HS-5 (cell line): ENCODE measurements at places on chromosomes 1 and 21.

- no peak for DNase-seq
These were observed 149.5 kb downstream of the NOS1AP start for GRCh38 chr1:162218975-162219374.

DNA sequence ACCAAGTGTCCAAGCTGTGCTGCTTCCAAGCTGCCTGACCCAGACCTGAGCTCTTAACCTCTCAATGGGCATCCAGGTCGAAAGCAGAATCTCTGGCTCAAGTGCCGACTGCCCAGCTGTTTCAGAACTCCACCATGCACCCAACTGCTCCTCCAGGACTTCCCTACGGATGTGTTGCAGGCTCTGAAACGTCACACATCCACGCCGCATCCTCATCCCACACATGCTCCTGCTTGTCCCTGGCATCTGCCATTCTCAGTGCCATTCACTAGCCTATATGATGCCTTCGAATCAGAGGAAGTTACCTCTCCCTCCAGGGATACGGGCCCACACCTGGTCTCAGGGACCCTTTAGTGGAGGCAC is 11.2 kb downstream of the PDZK1IP1 start:
- DNase-seq = no peak

DNA sequence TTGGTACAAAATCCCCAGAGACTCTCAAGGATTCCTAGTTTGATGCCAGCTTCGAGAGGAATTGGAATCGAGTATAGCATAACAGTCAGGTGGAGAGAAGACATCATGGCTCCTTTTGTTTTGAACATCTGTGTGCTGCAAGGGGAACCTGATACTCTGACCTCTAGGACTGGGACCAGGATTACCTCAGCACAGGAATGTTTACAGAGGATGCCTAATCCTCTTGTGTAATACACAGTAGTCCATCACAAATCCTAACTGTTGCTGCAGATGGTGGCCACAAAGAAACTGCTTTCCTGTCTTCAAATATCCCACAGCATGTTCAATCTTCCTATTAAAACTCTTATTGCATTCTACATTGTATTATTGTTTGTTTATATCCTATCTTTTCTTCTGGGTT is 111.8 kb upstream of the PRMT6 start:
- DNase-seq = peak; percentile 34

- DNase-seq = no peak
These were observed 5.7 kb downstream of the QSOX1 start for GRCh38 chr1:180160357-180160756.

GRCh38 chr1:175373786-175374623 is 181.4 kb upstream of the KIAA0040 start:
- DNase-seq = no peak

DNA sequence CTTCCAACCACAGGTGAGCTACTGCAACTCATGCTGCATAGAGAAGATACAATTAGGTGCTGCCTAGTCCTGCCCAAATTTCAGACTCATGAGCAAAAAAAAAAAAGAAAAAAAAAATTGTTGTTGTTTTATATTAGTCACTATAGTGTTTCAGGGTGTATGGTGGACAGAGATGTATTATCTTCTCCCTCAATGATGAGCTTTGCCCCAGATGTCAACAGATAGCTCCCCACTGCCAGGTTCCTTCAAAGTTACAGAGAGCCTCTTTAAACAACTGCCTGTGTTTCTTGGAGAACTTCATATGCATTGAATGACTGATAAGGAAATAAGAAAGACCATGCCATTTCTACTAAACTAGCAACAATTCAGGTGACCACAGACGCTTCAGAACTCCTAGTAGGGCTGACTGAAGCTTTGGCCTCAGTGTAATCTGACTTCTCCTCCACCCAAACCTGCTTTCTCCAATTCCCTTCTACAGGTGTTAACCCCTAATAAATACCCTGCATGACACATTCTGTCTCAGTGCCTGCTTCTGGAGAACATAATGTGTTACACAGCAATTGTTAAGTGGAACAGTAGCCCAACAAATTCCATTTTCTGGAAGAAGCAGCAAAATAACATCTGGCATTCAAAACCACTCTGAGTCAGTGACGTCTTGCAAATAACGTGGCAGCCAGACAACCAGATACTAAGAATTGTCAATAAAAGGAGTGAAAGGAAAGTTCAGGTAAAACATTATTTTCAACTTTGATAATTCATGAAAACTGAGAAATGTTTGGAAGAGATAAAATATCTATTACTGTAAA is 147.7 kb downstream of the CDC42BPA start:
- DNase-seq = peak; percentile 50

GRCh38 chr1:184021728-184022127 is 15.8 kb downstream of the COLGALT2 start:
- DNase-seq = no peak

DNA sequence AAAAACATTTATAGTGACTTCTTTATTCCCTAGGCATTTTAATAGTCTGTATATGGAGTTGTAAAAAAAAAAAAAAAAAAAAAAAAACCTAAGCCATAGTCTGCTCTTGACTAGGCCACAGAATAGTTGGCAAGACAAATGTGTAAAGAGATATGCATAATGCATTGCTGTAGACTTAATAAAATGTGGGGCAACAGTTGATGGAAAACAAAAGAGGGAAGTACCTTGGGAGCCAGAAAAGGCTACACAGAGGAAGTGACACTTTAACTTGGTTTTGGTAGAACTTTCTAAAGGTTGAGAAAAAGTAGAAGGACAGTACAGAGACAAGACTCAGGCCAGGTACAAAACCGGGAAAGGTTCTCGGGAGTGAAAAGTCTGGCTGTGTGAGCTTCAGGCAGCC is 802.9 kb upstream of the ADAMTS5 start:
- no peak for DNase-seq

- no peak for DNase-seq
These were observed 304.1 kb downstream of the LMX1A start for GRCh38 chr1:165052431-165052830.

GRCh38 chr1:23446661-23447310 is 22.2 kb upstream of the TCEA3 start:
- no peak for DNase-seq

- DNase-seq = no peak
These were observed 21.8 kb upstream of the PLEKHO1 start for GRCh38 chr1:150127868-150128267.

GRCh38 chr1:211485480-211485857 is 6.5 kb downstream of the RD3 start:
- DNase-seq = no peak

GRCh38 chr1:97905141-97905940 is 15.5 kb downstream of the DPYD start:
- DNase-seq = no peak

DNA sequence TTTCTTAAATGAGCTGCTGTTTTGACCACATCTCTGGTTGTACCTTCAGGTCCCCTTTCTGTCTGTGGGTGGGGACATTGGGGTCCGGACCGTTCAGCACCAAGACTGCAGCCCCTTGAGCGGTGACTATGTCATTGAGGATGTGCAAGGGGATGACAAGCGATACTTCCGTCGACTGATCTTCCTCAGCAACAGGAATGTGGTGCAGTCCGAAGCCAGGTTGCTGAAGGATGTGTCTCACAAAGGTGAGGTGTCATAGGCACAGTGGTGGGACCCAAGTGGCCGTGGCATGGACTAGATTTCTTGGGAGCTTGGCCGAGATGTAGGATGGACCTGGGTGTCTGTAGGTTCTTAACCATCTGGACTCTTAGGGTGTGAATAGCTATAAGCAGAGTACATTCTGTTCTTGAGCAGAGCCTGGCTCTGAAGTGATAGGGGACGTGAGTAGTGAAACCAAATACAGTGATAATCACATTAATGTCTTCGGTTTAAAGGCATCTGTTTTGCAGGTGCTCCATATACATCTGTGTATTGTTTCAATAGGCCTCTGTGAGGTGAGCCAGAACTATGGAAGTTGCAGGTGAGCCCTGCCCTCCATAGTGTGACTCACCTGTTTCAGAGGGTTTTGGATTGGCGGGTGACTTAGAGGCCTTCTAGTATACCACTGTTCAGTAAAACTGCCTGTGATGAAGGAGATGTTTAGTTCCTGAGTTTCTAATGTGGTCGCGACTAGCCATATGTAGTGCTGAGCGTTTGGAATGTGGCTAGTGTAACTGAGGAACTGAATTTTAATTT is 6.4 kb downstream of the METTL13 start:
- no peak for DNase-seq

- peak; percentile 73 for DNase-seq
These were observed 448 bp upstream of the ASAP3 start for GRCh38 chr1:23484253-23485001.

GRCh38 chr21:30194701-30195299 is 21.1 kb downstream of the CLDN8 start:
- peak; percentile 15 for DNase-seq

DNA sequence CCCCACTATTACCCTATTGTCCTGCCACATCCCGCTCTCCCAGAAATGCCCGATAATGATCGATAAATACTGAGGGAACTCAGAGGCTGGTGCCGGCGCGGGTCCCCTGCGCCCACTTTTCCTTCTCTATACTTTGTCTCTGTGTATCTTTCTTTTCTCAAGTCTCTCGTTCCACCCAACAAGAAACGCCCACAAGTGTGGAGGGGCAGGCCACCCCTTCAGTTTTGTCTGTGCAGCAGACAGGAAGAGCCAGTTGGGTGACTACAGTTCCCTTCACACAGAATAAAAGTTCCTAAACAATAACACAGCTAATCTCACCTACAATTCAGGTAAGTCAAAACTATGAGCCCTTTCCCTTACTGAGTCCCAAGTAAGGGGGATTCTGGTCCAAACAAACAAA is 423.7 kb downstream of the SMYD3 start:
- DNase-seq = no peak

- DNase-seq = no peak
These were observed 10.0 kb downstream of the MAP3K21 start for GRCh38 chr1:233337505-233337904.

GRCh38 chr1:160607672-160608032 is 28.4 kb upstream of the CD84 start:
- DNase-seq = no peak

DNA sequence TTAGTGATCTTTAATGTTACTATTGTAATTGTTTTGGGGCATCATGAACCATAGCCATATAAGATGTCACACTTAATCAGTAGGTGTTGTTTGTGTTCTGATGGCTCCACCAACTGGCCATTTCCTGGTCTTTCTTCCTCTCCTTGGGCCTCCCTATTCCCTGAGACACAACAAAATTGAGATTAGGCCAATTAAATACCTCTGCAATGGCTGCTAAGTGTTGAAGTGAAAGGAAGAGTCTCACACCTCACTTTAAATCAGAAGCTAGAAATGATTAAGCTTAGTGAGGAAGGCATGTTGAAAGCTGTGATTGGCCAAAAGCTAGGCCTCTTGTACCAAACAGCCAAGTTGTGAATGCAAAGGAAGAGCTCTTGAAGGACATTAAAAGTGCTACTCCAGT is 30.7 kb downstream of the PPP2R5A start:
- DNase-seq = no peak

DNA sequence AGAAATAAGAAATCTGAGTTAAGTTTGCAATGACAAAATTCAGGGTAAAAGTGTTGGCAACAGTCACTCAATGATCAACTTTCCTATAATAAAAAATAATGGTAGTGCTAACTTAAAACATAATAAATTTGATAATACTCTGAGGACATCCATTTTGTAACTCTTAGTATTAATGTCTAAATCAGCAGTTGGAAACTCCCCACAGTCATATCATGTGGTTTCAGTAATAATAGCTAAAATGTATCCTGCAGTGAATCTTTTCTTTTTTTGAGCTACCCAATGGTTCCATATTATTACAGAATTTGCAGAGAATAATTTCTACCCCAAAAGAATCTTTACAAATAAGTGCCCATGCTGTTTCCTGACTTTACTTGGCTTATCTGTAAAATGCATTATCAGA is 286.7 kb downstream of the PTPRC start:
- no peak for DNase-seq

- no peak for DNase-seq
These were observed 67.6 kb upstream of the C8B start for GRCh38 chr1:57033222-57034001.

GRCh38 chr1:165565751-165566490 is 22.1 kb downstream of the LRRC52 start:
- DNase-seq = no peak

GRCh38 chr1:221768444-221769066 is 26.7 kb upstream of the DUSP10 start:
- DNase-seq = no peak

DNA sequence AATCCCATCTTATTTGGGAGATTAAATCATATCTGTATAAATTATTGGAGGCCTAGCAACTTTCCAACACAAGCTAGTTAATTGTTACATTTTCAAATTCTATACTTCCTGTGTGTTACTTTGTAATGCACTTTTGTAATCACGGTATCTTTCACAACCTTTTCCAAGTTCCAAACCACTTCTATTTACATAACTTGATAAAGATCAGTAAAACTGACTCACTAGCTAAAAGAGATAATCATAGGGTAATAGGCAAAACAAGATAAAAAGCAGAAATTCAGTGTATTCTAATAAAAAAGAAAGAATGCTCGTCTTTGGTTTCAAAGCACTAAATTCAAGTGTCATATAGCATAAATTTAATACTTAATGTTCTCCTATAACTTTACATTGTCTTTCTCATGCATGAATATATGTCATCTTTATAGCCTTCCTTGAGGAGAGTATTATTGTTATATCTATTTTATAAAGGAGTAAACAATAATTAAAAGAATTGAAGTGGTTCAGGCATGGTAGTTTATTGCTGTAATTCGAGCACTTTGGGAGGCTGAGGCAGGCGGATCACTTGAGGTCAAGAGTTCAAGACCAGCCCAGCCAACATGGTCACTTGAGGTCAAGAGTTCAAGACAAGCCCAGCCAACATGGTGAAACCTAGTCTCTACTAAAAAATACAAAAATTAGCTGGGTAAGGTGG is 66.4 kb downstream of the RGS13 start:
- peak; percentile 60 for DNase-seq

- DNase-seq = no peak
These were observed 58.2 kb downstream of the ARHGEF10L start for GRCh38 chr1:17597651-17598050.

DNA sequence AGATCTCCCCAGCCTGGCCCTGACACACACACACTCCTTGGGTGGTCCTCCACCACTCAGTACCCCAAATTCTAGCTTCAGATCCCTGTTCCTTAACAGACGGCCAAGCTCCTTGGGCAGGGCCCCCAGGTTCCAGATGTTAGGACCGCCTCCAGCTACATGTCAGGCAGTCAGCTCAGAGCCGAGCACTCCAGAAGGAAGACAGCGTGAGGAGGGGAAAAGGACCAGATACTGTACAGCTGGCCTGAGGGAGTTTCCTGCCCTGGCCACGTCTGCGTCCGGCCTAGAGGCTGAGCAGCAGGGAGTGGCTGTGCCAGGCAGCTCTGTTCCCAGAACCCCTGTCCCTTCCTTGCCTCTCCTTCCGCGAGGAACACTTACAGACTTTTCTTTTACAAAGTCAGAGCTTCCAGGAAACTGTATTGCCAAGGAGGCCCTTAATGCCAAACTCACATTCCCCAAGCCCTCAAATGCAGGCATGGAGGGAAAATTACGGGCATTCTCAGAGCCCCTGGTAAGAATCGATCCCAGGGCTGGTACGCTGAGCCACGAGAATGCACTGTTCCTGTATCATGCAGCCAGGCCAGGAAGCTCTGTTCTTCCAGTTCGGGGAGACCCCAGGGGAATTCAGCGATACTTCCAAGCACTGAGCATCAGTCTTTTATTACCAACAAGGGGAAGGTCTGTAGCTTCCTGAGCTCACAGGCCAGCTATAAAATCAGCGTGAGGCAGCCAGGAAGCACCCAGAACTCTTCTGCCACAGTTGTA is 45.2 kb upstream of the CNTN2 start:
- no peak for DNase-seq
